ENCODE measurements at places on chromosomes 12 and 14.

- DNase-seq, result no peak
These were observed 146.6 kb downstream of the STXBP6 start for GRCh38 chr14:24903337-24903736.

- DNase-seq, result no peak
These were observed 129.7 kb upstream of the CCND2 start for GRCh38 chr12:4143896-4144295.

GRCh38 chr12:2570562-2570961 lies 224.2 kb upstream of the FKBP4 start:
- no peak for DNase-seq

DNA sequence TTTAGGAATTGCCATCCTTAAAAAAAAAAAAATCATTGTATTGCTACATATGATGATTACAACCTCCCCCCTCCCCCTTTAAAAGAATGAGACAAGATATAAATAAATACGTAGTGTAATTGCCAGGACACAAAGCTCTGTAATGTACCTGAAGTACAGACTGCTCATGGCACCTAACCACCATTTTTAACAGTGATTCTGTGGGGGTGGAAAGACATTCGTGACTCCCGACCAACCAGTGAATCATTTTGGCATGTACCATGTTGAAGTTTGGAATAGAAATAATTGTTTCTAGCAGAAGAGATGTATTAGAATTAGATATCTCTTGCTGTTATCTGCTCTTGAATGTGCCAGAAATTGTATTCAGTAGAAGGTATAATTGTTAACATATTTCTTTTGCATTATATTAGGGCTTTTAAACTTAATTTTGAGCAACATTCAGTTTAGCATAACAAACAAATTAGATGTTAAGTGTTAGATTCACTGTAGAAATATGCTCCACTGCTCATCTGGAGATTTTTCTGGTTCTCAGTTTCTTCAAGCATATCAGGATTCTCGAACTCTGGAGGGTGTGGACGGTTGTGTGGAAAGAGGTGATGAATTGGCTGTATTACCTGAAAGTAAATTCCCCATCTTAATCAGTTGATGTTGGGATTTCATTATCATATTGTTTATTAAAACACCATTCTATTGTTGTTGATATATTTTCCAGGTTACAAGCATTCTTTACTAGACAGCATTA lies 31.1 kb downstream of the FRS2 start:
- DNase-seq, result no peak

DNA sequence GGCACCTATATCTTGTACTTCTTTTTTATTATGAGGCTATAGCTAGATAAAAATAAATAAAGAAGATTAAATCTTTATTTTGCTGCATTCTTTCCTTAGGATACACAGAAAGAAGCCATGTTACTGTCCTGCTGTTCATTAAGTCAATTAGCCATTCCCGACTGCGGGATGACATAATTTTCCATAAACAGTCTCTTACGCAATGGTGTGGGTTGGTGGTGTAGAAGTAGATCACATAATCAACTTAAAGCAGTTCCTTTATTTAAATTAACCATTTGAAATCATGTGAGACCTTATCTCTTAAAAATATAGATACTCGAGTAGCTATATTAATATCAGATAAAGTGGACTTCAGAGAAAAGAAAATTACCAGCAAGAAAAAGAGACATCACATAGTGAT lies 40.2 kb downstream of the TAOK3 start:
- DNase-seq, result no peak

DNA sequence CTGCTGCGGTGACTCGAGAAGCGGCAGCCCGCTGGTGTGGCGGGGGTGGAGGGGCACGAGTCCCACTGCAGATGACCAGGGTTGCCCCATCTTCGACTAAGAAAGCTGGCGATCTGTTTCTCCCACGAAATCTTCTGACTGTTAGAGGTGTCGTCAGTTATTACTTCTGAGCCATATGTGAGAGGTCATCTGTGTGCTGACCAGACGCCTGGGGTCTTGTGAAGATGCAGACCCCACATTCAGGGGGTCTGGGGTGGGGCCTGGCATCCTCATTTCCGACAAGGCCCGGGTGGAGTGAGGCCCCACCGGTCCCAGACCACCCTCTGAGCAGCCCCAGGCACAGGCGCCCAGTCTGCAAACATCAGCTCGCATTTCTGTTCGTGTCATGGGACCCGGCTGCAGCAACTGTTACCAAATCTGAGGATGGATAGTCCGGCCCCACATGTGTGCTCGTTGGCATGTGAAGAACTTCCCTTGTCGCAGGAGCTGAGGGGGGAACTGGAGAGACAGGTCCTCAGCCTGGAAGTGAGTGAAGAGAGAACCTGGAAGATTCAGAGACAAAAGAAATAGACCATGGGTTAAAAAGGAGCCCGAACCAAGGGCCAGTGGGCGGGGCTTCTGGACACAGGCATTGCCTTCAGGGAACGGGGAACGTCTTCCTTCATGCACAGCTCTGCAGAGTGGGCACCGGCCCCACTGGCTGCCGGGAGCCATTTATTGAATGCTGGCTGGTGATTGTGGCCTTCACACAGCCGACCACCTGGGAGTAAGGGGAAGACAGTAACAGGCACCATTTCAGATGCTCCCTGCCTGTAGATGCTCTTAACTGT lies 135.2 kb downstream of the ADGRD1 start:
- DNase-seq, result no peak

DNA sequence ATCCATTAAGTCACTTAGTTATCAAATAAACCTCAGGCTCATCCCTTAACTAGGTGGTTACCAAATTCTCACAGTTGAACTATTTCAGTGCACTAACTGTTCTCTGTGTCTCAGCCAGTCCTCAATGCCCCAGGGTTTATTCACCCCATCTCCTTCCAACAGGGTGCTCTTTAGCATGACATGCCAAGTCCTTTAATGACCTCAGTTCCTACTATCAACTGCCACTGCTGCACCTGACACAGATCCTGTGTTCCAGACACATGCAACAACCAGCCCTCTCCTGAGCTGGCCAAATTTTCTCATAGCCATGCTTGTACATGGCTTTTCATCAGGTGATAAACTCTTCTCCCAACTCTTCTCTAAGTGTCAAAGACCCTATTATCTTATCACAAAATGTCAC lies 80.0 kb downstream of the ATXN2 start:
- no peak for DNase-seq

DNA sequence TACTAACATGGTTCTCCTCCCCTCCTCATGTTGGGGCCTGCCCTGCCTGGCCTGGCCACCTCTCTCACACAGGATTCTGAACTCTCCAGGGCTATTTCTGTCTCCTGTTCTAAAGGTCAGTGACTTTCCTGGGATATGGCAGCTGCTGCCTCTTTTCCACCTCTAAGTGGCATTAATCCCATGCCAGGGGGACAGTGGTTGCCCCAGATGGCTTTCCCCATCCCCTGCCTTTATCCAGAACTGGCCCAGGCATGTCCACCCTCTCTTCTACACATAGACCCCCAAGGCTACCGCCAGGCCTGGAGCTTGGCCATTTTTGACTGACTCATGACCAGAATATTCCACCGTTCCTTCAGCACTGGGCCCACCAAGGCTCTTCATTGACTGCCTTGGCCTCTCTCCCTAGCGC lies 90.4 kb downstream of the IRF2BPL start:
- DNase-seq, result no peak

GRCh38 chr12:51683763-51684357 lies 92.8 kb downstream of the SCN8A start:
- DNase-seq, result peak; percentile 79

DNA sequence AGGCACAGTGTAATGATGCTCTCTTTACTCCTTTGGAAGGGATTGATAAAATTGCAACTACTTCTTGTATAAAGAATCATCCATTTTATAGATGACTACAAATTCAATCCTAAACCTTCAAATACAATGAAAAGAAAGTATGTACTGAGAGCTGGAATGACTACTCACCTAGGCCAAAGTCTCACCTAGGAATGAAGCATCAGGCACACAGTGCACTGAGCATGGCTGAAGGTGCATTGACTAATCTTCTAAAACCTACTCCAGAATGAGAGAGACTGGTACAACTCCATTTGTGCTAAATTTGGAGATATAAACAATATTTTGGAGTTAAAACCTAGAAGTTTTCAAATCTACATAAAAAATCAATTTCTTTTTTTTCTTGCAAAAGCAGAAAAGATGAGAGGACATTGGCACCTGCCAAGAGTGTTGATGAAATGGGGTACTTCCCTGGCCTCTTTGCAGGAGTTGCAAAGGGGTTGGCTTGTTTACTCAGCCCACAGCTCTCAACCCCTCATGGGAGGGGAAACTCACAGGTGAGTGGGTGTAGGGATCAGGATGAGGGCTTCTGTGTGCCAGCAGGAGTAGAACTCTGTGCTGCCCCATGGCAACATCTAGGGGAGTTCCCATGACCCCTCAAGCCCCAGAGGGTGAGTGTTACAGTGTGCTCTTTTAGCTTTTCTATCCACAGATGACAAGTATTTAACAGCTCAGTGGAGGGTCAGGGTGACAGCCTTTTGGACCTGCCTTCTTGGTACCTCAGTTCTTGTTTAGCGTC lies 31.3 kb downstream of the CLECL1 start:
- DNase-seq, result no peak

- DNase-seq, result no peak
These were observed 479 bp downstream of the SEL1L start for GRCh38 chr14:81533212-81533535.

DNA sequence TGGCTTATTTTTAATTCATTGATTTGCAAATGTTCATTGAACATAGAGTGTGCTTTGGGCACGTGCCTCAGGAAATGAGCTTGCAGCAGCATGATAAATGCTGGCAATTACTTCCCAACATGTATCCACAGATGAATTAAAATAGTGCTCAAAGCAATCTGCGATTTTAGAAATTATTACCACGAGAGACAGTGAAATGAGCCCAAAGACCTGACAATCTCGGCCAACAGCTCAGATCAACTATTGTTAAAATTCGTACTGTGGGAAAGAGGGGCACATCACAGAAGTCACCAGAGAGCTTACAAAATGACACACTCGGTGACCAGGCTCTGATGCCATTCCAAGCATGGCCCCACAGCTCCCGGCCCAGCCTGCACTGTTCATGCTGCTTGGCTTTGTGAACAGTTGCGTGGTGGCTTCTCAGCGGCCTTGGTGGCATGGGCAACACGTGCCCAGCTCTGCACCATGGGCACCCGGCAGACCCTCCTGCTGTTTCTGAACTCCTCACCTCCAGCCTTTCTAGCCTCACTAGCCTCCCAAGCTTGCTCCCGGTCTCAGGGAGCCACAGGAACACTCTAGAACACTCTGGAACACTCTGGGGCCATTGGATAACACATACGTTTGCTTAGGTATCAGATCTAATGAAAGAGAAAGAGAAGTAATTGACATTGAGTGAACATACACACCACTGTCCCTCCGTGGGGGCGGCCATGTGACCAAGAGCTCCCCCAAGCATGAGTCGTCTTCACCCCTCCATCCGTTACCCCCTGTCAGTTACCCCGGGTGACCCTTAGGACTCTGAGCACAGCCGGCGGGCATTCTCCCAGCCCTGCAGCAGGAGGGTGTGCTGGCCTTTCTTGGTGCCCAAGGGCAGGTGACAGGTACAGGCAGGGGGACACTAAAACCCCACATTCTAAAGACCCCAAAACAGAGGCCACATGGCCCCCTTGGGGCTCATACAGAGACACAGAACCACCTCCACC lies 28.0 kb downstream of the RIMBP2 start:
- DNase-seq, result no peak

DNA sequence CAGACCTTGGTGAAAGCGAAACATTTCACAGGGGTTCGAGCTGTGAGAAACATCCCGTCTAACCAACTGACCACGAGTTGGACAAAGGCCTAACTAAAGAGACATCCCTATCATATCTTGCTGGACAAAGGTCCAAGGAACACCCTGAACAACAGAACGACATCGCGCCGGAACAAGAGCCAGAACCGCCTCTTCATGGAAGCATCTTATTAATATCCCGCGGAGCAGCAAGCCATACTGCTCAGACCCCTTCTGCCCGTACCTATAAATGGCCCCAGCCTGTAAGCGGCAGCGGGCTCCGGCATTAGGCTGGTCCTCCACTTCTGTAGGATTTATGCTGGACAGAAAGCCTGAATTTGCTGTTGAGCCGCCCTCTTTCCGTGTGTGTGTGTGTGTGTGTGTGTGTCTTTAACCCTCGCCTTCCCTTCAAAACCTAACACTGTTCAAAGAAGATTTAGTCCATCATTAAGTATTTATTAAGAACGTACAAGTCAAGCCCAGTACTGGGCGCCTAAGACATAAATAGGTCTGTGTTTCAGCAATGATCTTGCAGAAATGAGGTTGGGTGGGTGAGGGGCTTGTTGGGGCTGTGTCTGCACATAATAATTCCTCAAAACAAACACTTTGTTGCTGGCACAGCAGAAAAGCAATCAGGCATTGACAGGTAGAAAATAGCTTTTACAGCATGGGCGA lies 1.9 kb downstream of the SLC6A15 start:
- DNase-seq, result peak; percentile 1

GRCh38 chr14:89469210-89470198 lies 52.5 kb upstream of the FOXN3 start:
- DNase-seq, result no peak

GRCh38 chr12:68559984-68560850 lies 50.5 kb upstream of the RAP1B start:
- peak; percentile 60 for DNase-seq

- DNase-seq, result no peak
These were observed 152.8 kb downstream of the RIMBP2 start for GRCh38 chr12:130563323-130563722.

- DNase-seq, result no peak
These were observed 93.9 kb downstream of the CALM1 start for GRCh38 chr14:90490720-90491050.

GRCh38 chr14:73258076-73258475 lies 20.8 kb downstream of the PAPLN start:
- no peak for DNase-seq

DNA sequence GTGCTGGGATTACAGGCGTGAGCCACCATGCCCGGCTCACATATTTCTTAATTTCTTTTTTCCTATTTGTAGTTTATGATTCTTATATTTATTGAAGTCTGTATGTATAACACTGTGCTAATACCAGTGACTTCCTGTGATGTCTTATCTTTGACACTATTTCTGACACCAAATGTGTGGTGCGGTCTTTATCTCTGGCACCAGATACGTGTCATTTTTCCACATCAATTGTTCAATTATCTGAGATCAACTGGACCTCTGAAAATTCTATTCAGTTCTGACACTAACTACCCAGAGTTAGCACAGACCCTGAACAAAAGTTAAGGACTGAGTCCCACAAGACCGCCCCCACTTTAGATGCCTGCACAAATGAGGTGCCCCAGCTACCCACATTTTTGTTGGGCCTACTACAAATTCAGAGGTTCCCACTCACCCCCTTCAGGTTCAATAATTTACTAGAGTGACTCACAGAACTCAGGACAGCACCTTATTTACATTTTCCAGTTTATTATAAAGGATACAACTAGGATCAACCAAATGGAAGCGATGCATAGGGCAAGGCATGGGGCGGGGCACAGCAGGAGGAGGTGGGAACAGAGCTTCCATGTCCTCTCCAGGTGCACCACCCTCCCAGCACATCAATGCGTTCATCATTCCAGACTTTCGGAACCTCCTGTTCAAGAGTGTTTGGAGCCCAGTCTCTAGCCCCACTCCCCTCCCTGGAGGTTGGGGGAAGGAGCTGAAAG lies 11.6 kb upstream of the SRSF9 start:
- DNase-seq, result no peak

Measured in dermis microvascular lymphatic vessel endothelial cell (primary cell).